Left forelimb (tissue), 1 donor: ENCODE measurements at places on chromosomes 2 and 18.

DNA sequence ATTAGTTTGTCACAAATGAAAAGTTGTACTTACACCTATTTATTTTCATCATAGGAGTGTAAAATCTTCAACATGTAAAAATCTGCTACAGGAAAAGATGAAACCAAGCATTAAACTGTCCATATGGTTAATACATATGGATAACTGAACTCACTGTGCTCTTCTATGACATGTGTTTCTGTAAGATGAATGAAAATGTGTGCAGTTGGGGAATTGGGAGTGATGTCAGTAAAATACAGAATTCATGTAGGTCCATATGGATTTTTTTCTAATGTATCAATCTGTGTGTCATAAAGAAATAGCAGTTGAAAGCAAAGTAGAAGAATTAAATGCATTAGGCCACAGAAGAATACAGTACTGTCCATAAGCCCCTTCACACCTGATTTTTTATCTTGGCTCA lies 178.4 kb upstream of the COL3A1 start:
- no peak for DNase-seq

DNA sequence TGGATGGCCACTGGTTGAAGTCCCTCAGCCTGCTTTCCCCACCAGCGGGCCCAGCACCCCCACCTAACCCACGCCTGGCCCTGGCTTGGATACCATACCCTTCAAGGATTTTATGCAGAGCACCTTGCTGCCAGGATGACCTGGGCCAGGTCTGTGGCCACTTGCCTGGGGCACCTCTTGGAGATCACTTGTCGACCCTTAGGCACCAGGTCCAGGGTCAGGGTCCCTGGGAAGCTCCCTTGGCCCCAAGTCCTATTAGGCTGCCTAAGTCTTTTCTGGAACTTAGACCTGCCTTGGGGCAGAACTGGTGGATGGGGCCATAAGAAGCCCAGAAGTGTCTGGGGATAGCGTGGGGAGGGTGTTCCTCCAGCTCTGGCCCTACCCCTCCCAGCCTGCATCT lies 39.1 kb downstream of the FOSL2 start:
- DNase-seq: no peak

- DNase-seq: no peak
Observed at GRCh38 chr2:42862669-42863185, 70.3 kb upstream of the HAAO start.

GRCh38 chr18:47832348-47832747 lies 98.1 kb downstream of the SMAD2 start:
- no peak for DNase-seq

DNA sequence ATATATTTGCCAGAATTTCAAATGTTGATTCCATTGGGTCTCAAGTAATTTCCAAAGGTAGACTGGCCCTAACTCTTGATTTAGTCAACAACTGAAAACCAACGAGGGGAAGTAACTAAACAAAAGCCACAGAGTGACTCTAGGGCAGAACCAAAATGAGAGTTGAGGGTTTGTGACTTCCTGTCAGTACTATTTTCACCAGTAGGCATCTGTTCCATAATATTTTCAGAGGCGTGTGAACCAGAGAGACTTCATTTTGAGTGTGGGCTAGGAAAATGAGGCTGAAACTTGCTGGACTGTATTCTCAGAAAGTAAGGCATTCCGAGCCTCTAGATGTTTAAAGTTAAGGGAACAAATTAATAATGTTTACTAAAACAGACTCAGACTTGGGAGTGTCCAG lies 70.6 kb downstream of the GDF7 start:
- no peak for DNase-seq

- DNase-seq: no peak
Observed at GRCh38 chr2:156649596-156649995, 213.4 kb downstream of the GPD2 start.

DNA sequence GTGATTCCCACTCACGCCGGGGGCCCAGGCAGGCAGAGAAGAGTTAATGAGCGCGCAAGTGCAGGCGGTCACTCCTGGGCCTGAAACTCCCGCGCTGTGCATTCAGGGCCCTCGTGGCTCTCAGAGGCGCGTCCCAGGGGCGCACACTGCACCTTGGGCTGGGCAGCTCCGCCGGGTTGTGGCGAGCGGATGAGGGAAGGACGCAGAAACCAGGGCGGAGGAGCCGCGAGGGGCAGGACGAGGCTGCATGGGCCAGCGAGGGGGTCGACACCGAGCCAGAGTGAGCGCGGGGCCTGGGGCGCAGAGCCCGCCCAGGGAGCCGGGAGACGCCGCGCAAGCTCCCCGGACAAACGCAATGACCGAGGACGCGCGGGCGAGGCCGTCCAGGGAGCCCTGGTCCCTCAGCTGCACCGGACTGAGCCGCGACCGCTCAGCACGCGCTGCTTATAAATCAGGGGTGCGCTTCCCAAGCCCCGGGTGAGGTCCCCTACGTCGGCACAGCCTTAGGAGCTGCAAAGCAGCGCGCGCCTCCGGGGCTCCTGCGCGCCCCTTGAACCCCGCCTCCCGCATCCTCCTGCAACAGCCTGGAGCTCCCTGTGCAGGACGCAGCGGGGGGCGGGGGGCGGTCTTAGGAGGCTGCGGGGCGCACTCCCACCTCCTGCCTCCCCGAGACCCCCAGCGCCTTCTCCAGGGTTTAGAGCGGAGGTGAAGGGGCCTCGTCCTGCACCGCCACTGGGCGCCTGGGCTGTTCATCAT lies 180.2 kb upstream of the ALKAL2 start:
- no peak for DNase-seq

GRCh38 chr2:173941567-173941966 lies 23.6 kb downstream of the SP3 start:
- no peak for DNase-seq

- no peak for DNase-seq
Observed at GRCh38 chr2:36468463-36469105, 113.0 kb downstream of the CRIM1 start.

DNA sequence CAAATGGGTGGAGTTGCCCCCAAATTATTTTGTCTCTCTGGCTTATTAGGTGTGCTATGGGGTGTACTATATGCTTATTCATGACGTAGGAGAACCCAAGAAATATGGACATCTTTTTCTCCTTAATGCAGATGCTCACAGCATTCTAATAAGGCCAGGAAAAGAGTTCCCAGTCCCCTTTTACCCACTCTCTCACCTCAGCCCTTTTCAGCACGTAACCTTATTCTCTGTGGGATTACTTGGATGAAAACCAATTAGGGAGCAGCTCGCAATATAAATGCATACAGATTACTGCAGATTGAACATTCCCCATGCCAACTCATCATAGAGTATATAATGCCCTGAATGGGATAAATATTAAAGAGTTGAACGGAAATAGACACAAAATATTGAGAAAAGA lies 891.2 kb upstream of the POU3F3 start:
- no peak for DNase-seq

- no peak for DNase-seq
Observed at GRCh38 chr18:5466256-5466655, 77.5 kb downstream of the EPB41L3 start.

DNA sequence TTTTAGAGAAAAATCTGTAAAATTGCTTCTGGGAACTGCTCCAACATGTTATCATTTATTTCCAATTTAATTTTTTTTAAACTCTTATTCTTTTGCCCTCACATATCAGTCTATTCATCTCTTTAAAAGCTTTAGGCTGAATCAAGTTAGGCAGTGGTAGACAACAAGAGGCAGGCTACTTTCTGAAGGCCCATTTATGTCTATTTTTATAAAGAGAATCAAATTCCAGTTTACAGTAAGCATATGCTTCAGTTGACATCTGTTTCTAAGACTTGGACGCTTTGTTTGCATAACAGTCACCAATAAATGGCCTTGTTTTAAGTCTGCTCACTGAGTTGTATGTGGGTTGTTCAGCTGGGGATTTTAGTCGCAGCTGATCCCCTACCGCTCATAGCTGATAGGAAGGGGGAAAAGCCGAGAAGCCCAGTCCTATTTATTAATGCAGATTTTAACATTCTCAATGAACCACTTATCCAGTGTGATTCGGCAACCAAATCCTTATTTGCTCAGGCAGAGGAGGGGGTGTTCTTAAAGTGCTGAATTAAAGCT lies 260.4 kb upstream of the SIX3 start:
- no peak for DNase-seq

- no peak for DNase-seq
Observed at GRCh38 chr2:114113518-114113917, 223.6 kb downstream of the ACTR3 start.

DNA sequence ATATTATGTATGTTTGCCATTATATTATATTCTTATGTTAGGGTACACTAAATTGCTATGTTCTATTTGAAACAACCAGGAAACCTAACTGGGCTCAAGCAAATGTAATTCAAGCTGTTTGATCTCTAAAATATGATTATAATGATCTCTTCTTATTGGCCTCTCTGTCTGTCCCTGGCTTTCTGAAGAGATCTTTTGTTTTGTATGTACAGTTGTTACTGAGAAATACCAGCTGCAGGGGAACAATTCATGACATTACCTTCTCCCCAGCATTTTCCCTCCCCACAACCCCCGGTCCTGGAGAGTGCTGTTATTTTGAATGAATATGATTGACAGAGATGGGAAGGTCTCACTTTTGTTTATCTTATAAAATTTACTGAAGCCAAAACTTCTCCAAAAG lies 54.8 kb upstream of the CD28 start:
- no peak for DNase-seq

GRCh38 chr2:30688956-30689401 lies 118.3 kb downstream of the CAPN13 start:
- no peak for DNase-seq

- no peak for DNase-seq
Observed at GRCh38 chr2:235979037-235979436, 189.1 kb downstream of the GBX2 start.
